ENCODE measurements at places on chromosomes 12 and 14.

DNA sequence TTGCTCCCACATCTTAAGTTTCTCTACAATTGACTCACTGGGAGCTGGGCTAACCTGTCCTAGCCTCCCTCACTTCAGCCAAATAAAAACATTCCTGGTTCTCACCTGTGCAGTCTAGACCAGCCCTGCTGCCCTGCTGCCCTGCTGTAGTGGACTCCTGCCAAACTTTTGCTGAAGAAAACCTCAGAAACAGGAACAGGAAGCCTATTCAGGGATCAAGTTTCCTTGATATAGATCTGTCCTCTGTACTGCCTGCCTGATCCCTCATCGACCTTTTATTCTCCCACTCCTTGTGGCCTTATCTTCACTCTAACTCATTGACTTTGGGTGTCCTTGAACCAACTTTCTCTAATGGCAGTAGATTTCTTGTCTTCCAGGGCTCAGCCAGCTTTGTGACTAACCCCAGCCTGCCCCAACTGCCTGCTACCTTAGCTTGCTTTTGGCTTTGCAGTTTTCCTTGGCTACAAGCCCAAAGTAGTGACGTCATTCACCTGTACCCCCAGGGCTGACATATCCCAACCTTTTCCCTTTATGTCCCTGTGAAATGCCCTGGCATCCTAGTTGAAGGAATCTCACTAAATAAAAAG lies 234.8 kb downstream of the DUSP6 start:
- no peak for DNase-seq

DNA sequence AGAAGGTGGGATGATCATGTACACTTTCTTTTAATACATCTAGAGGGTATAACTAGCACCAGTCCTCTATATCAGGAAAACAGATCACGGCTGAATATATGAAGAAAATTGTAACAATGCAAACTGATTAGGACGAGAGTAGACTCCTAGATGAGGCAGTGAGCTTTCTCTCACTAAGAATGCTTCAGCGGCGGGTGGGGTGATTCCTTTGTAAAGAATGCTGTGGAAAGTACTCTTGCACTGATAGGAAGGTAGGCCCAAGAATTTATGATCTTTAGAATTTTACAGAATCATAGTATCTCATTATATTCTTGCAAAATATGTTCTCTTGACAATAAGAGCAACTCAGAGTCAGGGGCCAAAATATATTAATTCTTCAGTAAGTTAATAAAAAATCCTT lies 133.0 kb downstream of the LMNTD1 start:
- no peak for DNase-seq

DNA sequence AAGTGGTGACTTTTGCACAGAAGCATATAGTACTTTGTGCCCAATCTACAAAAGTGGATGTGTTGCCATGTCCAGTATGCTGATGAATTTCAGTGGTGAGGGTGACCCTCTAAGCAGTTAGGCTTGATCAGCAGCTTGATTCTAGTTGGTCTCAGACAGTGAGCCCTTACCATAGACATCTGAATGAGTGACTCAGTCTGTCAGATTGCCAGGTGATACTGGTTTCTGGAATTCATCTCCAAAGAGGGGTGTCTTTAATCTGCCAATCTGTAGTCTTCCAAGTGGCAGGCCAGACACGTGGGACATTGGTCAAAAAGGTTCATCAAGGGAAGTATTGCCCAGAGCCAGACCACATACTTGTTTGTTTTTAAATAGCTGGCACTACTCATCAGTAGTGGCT lies 187.4 kb upstream of the SLC16A7 start:
- DNase-seq, result no peak

- peak; percentile 89 for DNase-seq
These were observed 21.5 kb downstream of the ALDH2 start for GRCh38 chr12:111788178-111788654.

GRCh38 chr14:106845286-106846087 lies 1319.1 kb downstream of the TMEM121 start:
- DNase-seq, result peak; percentile 68

GRCh38 chr14:78524766-78525165 lies 354.6 kb downstream of the NRXN3 start:
- no peak for DNase-seq

DNA sequence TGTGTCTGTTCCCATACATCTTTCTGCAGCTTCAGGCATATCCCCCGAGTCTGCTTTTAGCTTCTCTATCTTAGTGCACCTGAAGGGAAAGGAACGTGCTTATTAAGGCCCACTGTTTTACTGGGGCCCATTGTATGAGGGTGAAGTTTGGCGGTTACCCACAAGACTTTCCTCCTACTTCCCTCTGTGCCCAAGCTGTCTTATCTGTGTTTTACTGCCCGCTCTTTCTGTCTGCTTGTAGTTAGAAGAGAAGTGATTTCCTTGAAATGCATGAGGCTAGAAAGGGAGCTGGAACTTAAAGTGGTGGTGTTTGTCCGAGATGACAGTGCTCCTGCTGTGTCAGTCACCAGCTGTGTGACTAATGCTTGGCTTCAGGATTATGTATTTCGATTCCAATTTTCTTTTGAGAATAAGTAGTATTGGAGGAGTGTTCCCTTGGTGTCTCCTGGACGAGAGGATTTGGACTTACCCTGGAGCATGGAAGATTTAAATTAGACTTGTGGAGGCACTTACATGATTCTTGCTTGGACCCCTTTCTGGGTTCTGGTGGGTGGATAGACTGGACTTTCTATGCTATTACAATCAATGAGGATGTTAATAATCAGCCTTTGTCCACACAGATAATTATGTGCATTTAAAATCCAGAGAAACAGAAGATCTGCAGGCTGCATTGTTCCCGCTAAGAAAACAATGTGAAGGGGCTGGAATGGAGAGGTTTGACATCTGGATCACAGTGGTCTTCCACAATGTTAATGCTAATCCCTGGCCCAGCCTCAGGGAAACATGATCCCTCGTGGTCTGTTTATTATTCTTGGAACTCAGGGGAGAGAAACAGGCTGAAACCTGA lies 13.9 kb upstream of the KRT86 start:
- no peak for DNase-seq

DNA sequence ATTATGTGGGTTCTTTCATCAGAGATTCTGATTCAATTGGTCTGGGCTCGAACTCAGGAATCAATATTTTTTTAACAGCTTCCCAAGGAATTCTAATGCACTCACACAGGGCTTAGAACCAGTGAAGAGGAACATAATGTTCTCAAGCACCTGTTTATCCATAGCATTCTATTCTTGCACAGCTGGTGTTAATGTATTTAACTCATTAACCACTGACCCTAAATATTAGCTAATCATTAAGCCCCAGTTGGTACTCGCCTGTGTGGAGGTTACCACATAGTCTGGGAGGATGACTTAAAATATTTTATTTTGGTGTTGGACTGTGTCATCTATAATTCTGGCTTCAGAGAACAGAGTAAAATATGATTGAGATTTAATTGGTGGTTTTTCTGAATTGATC lies 45.3 kb downstream of the LRP6 start:
- no peak for DNase-seq

DNA sequence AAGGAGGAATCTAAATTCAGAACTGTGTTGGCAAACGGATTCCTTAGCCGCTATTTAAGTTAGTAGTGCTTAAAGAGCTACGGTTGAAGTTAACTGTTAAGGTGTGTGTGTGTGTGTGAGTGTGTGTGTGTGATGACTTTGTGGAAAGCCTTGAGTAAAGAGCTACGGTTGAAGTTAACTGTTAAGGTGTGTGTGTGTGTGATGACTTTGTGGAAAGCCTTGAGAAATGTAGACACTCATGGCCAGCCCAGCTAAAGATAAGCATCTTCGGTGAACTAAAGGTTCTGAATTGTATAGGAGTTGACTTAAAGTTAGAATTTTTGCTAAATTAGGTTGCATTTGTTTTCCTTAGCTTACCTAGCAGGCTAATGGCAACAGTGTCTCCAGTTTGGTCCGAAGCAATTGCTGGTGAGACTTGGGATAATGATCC lies 1.4 kb downstream of the KTN1 start:
- DNase-seq, result no peak

- no peak for DNase-seq
These were observed 70.5 kb upstream of the ANO4 start for GRCh38 chr12:100724071-100724470.

- peak; percentile 64 for DNase-seq
These were observed 678 bp downstream of the RPS6KA5 start for GRCh38 chr14:91059576-91060350.

DNA sequence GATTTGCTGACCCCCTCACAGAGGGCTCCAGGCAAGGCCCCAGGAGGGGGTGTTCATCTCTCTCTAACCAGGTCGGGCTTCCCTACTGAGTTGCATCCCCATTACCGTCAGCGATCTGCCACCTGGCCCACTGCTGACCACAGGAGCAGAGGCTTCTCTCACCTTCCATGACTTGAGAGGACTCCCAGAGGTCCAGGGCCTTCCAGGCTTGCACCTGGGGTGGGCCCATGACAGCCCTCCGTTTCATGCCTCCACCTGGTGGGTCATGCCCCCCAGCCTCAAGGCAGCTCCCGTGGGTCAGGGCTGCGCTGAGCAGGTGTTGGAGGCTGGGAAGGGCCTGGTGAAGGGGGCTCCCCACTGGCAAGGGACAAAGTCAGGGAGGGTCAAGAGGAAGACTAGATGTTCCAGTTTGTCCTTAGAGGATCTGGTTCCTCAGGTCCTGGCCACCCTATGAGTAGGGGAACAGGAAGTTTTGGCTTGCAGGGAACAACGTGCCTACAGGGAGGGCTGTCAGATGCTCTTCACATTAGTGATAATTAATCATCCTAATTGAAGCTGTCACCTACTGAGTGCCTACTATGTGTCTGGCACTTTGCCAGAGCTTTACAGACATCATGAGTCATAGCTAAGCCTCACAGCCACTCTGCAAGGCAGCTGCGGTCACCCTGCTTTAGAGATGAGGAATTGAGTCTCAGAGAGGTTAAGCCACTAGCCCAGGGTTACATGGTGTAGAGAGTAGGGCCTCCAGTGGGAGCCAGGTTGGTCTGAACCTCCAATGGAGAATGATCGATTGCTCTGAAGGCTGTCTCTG lies 13.8 kb downstream of the NFKBIA start:
- no peak for DNase-seq

- no peak for DNase-seq
These were observed 45.1 kb downstream of the FAM222A start for GRCh38 chr12:109758426-109759420.

DNA sequence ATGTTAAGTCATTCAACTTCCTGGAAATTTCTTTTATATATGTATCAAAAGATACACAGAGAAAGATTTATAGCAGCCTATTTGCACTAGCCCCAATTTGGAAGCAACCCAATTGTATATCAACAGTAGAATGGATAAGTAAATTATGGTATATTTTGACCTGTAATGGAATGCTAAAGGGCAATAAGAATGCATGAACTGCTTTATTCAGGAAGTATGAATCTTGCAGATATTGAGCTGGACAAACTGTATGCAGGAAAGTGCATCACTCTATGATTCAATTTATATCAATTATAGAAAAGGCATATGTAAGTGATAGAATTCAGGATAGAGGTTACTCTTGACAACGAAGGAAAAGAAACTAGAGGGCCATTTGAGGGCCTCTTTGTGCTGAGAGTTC lies 913.1 kb upstream of the FBXO33 start:
- DNase-seq, result no peak

DNA sequence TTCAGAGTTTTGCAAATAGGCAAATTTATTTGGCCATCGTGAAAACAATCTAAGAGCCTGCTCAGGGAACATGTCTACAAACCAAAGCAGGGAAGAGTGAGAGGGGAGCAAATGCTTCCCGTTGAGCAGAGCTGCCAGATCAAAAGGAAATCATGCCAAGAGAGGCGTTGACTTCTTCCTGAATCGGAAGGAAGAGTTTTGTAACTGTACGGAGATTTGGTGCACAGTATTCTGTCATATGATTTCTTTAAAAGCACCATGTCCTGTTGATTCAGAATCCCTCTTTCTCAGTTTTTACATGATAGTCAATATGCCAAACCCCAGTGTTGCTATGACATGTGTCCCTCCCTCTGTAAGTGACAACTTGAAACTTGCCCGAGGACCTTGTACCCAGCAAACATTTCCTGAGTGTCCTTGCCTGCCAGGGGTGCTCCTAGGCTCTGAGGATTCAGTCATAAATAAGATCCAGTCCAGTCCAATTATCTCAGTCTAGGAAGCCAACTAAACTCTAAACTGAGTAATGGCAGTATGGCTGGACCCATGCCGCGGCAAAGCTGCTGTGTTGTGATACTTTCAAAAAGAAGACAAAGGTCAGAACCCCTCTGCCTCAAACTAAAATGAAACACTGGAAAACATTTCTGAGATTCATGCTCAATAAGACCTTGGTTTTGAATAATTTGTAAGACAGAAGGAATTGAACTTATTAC lies 300.1 kb upstream of the FKBP4 start:
- peak; percentile 43 for DNase-seq

GRCh38 chr12:54980341-54980740 lies 4.2 kb downstream of the TESPA1 start:
- DNase-seq, result no peak

DNA sequence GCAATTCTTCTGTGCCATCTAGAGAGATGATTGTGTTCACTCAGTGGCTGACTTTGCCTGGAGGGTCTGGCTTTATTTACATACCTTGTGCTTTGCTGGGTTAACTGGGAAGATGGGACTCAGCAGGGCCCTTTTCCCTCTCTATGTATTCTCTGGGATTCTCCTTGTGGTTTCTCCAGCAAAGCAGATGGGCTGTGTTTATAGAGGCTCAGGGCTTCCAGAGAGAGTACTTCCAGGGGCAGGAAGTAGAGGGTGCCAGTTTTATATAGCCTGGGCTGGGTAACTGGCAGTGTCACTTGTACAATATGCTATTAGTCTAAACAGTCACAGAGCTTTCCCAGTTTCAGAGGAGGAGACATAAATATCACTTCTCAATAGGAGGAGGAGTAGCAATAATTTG lies 509.9 kb downstream of the DIO2 start:
- no peak for DNase-seq

DNA sequence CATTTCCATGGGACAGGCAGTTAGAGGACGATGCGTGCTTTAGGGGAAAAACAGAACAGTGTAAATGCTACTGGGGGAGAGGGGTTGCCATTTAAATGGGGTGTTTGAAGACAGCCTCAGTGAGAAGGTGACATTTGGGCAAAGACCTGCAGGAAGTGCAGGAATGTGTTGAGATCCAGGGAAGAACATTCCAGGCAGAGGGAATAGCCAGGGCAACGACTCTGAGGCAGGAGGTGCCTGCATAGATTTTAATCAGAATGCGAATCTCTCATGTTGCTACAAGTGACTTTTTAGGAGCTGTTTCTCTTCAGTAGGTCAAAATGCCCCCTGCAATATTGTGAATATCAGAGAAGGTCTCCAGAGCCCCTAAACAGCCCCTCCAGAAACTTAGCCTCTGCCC lies 7.6 kb upstream of the SCARB1 start:
- DNase-seq, result no peak

- no peak for DNase-seq
These were observed 35.6 kb downstream of the CCDC88C start for GRCh38 chr14:91381801-91382670.

DNA sequence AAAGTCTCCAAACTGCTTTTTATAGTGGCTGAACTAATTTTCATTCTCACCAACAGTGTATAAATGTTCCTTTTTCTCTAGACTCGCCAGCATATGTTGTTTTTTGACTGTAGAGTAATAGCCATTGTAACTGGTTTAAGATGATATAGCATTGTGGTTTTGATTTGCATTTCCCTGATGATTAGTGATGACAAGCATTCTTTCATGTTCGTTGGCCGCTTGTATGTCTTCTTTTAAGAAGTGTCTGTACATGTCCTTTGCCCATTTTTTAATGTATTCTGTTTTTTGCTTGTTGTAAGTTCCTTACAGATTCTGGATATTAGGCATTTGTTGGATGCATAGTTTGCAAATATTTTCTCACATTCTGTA lies 404.9 kb downstream of the FLRT2 start:
- no peak for DNase-seq

- DNase-seq, result no peak
These were observed 2.8 kb upstream of the PELI2 start for GRCh38 chr14:56115334-56115870.
